ENCODE measurements at places on chromosomes 16 and 17.

- DNase-seq: no peak
Measured at GRCh38 chr17:67578142-67578457, 139.6 kb upstream of the NOL11 start.

DNA sequence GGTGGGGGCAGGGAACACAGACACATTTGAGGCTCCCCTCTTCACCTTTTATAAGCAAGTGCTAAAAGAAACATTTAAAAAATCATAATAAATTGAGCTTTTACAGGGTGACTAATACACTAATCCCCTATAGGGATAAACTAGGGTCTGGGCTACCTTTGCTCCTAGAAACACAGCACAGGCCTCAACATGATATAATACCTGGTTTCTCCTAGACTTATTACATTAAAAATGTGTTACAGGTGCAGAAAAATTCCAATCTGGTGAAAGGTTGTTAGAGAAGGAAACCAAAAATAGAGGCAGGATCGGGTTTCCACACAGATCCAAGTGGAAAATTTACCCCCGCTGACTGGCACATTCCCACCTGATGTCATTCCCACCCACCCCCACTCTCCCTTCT lies 124.7 kb upstream of the NOG start:
- DNase-seq: no peak

- DNase-seq: no peak
Measured at GRCh38 chr16:73032541-73033270, 15.2 kb downstream of the ZFHX3 start.

- no peak for DNase-seq
Measured at GRCh38 chr16:19137201-19138128, 23.7 kb downstream of the ITPRIPL2 start.

DNA sequence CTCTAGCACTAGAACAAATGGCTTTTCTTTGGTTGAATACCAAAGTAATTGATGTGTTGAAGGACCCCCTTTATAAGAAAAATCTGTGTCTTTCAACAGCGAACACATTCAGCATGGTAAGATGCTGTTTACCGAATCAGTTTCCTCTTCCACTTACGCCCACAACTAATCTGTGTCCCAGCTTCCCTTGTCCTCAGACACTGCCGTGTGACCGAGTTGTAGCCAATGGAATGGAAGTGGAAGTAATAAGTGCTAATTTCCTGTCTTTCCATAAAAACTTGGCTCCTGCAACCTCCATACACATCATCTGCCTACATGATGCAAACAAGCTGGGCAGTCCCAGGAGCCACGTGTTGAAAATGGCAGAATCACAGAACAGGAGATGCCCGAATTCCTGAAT lies 10.4 kb downstream of the CDIPT start:
- DNase-seq: no peak

- no peak for DNase-seq
Measured at GRCh38 chr17:4764595-4764994, 7.1 kb upstream of the TM4SF5 start.

DNA sequence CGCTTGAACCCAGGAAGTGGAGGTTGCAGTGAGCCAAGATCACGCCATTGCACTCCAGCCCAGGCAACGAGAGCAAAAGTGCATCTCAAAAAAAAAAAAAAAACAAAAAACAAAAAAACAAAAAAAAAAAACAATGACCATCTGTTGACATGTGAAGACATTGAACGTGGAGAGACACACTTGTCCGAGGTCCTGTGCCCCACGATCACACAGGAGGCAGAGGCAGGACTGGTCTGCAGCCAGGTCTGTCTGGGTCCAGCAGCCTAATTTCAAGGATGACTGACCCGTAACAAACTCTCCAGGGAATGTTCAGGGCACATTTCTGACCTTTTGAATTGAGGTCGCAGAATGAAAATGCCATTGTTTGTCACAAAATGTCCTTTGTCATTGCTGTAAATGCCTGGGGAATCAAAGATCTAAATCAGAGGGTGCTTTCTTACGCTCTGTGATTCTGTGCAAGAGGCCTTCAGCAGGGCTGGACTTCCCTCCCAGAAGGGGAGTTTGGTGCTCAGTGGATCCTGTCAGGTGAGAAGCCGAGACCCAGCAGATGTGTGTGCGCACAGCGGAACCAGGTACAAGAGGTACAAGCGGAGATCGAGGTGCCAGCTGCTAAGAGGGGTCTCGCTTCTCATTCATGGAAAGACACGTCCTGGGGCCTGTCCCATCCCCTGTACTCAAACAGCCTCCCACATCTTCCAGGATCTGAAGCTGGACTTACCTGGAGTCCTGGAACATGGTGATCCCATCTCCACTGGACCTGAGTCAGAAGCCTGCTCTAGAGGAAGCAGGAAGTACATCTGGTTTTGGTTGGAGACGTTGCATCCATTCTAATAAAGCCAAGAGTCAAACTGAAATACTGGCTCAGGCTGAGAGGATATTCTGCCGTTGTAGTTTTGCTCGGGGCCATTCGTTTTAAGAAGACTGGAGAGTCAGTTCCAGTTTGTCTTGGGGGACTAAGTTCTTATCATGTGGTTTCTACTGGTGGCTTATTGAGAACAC lies 95.8 kb downstream of the IRF8 start:
- DNase-seq: no peak

DNA sequence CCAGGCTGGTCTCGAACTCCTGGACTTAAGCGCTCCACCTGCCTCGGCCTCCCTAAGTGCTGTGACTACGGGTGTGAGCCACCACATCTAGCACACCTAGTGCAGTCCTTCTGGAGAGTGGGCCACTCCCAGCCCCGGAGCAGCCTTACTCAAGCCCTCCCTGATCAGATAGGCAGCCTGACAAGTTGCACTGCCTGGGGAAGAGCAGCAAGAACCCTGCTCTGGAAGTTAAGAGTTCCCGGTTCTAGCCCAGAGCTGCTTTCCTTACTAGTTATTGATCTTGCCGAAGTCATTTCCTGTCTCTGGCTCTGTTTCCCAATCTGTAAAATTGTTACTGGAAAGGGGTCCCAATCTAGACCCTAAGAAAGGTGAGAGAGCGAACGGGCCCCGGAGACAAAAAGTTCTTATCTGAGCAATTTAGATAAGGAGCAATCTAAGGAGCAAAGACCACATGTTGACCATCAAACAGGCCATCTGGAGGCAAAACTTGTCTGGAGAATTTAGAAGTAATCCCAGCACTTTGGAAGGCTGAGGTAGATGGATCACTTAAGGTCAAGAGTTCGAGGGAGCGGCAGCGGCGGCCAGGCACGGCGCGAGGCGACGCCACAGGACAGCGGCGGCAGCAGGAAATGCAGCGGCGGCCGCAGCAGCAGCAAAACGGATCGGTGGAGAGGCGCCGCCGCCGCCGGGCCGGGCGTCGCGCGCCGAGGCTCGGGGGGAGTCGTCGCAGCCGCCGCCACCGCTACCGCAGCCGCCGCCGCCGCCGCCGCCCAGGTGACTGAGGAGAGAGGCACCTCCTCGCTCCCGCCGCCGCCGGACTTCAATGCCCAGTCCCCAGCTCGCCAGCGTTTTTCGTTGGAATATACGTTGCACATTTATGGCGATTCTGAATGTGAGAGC lies 4.3 kb upstream of the NAGLU start:
- peak; percentile 38 for DNase-seq

- no peak for DNase-seq
Measured at GRCh38 chr17:73770115-73770848, 126.0 kb upstream of the SDK2 start.

DNA sequence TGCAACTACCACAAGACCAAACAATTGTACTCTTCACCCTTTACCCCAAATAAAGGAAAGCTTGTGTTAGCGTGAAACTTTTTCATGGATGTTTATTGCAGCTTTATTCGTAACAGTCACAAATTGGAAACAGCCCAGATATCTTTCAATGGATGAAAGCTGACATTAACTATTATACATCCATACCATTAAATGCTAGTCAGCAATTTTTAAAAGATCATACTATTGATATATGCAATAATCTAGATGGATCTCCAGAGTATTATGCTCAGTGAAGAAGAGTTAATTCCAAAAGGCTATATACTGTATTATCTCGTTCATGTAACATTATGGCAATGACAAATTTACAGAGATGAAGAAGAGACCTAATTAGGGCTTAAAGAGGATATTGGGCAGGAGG lies 1491.2 kb upstream of the CDH8 start:
- no peak for DNase-seq

- DNase-seq: no peak
Measured at GRCh38 chr16:4386451-4386805, 14.8 kb downstream of the VASN start.

GRCh38 chr16:67000384-67001351 lies 12.3 kb downstream of the CES4A start:
- DNase-seq: peak; percentile 35

DNA sequence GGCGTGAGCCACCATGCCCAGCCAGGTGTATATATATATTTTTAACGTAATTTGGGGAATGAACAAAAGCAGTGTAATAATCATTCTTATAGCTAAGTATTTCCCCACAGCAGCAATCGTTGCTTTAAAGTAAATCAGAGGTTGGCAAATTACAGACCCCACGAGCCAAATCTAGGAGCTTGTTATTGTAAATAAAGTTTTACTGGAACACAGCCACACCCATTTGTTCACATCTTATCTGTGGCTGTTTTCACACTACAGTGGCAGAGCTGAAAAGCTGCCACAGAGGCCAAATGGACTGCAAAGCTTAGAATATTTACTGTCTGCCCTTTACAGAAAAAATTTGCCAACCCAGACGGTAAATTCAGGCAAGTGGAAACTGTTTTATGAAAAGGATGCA lies 50.8 kb downstream of the RAB11FIP4 start:
- DNase-seq: no peak

GRCh38 chr16:11621920-11622651 lies 35.4 kb upstream of the LITAF start:
- DNase-seq: peak; percentile 77

DNA sequence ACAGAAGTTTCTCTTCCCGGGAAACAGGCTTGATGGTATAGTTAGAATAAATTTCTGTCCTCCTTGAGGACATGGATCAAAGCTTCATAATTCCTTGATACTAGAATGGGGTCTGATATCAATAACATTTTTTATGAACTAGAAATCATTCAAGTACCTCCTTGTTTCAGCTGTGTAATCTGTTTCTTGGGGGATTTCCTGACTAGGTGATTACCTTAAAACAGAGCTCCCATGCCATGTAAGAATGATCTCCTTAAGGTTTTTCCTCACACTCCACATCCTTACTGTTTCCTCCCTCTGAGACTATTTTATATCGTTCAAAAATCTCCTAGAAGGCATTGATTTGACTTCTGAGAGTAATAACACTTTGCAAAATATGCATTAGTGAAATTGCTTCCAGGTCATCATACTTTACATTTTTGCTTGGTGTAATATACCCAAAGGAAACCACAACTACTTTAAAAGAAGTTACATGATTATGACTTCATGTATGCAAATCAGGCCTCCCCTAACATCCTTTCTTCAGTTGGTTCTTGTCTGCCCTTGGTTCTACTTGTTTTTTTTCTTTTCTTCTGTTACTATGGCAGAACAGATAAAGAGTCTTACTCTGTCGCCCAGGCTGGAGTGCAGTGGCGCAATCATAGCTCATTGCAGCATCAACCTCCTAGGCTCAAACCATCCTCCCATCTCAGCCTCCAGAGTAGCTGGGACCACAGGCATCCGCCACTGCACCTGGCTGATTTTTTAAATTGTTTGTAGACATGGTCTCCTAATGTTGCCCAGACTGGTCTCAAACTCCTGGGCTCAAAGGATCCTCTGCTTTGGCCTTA lies 388.8 kb downstream of the ZFHX3 start:
- no peak for DNase-seq
